CD4-positive, alpha-beta T cell treated with Interferon alpha-2 for 1 hour (primary cell): ENCODE measurements at places on chromosomes 6 and 20.

DNA sequence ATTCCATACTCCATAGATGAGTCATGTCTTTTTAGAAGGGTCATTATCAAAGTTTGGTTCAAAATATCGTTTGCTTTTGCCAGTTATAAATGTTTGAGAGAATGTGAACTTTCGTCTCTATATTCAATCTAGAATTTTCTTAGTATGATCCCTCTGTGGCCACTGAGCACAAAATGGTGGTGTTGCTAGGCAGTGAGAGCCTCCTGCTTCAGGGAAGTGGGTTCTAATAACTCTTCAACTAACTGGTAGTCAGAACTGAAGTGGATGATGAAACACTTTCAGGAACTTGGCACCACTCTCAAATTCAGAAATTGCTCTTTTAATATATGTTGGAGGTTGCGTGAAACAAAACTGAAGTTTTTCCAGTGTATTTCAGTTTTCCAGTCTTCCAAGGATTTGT is 125.0 kb upstream of the DOK5 start:
- DNase-seq: no peak

DNA sequence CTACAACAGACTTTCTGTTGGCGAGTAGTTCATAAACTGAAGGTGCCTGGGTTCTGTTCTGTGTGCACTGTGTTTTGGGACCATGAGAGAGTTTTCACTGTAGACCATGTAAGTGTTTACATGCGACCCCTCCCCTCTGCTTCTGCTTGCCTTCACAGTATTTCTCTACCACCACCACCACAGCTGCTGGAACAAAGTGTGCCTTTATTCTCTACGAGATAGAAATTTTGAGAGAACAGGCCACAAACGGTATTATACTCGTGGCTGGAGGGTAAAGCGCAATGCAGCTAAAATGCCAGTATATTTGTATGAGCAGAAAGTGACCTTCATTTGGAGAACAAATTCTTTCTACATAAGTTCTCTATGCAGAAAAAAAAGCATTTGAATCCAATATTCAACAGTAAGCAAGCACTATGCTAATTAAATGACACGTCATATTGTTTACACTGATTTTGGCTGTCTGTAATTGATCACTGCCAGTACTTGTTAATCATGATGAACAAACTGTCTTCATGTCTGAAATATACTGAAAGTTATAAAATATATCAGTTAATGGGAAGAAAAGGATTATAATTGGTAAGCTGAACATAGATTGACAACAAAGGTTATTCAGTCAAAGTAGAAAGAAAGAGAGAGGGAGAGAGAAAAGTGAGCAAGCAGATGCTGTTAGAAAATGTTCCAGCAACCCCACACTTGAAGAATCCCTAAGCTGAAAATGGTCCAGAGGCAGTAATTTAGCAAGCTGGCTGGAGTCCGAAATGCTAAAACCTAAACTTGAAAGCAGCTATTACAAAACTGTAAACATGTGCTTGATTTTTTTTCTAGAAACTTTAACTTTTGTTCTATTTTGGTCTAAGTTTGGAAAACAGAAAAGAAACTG is 8.8 kb downstream of the CLDN20 start:
- no peak for DNase-seq

DNA sequence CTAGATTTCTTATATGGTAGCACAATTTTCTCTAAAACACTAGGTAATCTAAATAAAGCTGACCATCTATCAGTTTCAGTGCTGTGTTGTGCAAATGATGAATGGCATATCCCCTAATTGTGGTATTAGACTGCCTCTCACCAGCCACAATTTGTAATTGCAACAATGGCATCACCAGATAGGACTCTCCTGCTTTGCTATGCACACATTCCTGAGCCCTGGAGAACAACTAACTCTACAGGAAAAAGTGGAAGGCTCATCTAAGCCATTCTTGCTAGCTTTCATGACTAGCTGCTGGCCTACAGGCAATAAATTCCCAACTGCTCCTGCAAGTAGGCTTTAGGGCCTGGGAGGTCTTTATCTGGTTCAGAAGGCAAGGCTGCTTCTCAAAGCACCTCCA is 974.1 kb downstream of the EYS start:
- DNase-seq: no peak

DNA sequence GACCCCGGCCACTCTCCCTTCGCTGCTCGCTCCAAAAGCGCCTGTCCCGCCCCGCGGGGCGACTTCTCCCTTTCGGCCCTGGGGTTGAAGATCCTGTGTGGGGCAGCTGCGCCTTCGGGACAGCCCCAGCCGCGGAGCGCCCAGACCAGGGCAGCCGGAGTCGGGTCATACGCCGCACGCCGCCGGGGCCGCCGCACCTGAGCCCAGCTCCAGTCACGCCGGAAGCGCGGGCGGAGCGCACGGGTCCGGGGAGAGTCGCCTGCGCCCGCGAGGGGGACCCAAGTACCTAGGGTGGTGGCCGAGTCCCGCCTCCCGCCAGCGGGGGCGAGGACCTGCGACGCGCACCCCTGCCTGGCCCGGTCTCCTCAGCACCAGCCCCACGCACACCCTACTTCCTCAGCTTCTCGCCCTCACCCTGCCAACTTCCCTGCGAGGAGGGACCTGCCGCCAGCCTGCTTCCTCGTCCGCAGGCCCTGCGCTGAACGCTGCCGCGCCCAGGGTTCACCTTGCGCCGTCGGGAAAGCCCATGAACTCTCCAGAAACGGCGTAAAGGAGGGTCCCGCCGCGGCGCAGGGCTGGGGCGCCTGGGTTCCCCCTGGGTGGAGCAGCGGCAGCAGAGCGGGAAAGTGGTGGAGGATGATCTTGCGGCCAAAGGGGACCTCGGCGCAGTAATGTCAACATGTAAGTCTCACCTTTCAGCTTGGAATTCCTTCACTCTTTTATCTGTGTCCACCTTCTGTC is at the start of gene ADGRG6:
Gene ADGRG6, plus strand, starts transcription at position 357 of the 741 bp plus-strand sequence. Its CDS starts 323 bp downstream, at position 680.
- peak; percentile 30 for DNase-seq

GRCh38 chr20:64244870-64245603 is 10.5 kb upstream of the PCMTD2 start:
- DNase-seq: no peak

- no peak for DNase-seq
Observed at GRCh38 chr20:5005326-5005725, 4.0 kb upstream of the SLC23A2 start.

- DNase-seq: no peak
Observed at GRCh38 chr6:136740050-136740974, 52.0 kb downstream of the MAP3K5 start.

DNA sequence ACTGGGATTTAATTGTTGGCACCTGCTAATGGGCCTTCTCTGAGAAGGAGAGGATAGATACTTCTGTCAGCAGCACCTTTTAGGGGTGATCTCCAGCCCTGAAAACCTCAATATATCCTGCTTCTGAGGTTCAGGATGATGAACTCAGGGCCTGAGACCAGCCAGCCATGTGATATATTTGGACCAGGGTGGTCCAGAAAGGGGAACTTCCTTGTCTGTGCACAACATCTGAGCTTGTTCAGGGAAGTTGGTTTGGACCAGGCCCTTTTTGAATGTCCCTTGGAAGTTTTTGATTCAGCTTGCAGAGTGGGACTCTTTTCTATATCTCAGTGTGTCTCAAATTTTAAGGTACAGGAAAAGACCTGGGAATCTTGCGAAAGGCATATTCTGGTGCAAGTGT is 85.8 kb downstream of the GFRA4 start:
- no peak for DNase-seq

GRCh38 chr6:139981768-139982181 is 607.3 kb upstream of the CITED2 start:
- no peak for DNase-seq

GRCh38 chr6:170360476-170360875 is 53.9 kb downstream of the FAM120B start:
- DNase-seq: no peak

DNA sequence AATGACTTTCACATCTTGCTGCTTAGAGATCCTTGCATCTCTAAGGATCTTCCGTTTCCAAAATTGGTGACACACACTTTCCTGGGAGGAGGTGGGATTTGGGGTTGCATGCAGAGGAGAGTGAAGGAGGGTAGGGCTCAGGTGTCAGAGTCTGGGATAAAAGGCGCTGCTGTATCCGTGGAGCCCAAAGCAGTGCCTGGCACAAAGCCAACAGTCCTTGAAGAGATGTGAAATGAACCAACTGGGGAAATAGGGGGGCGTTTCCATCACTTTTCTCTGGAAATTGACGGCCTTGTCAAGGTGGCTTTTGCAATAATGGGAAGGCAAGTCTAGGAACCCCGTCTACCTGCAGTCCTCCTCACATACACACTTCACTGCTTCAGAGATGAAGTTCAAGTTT is 59.5 kb upstream of the NELFCD start:
- DNase-seq: no peak

DNA sequence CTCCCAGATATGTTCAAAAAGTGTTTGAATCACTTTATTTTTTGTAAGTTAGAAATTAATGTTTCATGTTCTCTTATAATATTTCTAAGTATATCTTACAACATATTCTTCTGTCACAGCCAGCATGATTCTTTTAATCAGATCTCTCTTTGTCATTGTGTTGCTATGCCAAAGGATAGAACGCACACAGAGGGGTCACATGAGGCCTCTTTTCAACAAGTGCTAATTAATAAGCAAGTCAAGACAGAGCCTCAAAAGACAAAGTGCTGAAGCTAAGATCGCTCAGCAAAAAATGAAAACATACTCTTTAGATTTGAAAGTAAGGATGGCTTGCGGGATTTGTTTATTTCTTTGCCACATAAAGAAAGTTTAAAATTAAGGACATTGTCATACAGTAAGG is 508.8 kb upstream of the PTCHD4 start:
- no peak for DNase-seq

GRCh38 chr20:17525650-17526049 is 5.5 kb downstream of the BFSP1 start:
- no peak for DNase-seq

DNA sequence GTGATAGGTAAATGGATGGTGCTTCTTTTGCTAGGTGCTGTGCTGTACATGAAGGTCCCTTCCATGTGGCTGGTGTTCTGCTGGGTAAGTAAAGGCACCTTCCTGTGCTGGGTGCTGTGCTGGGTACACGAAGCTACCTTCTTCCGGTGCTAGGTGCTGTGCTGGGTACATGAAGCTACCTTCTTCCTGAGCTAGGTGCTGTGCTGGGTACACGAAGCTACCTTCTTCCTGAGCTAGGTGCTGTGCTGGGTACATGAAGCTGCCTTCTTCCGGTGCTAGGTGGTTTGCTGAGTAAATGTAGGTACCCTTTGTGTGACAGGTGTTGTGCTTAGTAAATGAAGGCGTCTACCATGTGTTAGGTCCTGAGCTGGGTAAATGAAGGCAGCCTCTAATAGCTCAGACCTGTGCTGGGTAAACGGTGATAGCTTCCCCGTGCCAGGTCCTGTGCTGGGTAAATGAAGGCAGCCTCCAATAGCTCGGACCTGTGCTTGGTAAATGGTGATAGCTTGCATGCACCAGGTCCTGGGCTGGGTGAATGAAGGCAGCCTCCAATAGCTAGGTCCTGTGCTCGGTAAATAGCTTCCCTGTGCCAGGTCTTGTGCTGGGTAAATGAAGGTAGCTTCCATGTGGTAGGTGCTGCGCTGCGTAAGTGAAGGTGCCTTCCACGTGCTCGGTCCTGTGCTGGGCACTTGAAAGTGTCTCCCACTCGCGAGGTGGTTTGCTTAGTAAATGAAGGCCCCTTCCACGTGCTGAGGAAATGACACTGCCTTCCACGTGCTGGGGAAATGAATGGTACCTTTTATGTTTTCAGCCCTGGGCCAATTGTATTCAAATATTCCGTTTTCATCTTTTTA is 115.5 kb downstream of the ERMARD start:
- no peak for DNase-seq

GRCh38 chr6:142897659-142898058 is 47.3 kb downstream of the HIVEP2 start:
- DNase-seq: no peak

DNA sequence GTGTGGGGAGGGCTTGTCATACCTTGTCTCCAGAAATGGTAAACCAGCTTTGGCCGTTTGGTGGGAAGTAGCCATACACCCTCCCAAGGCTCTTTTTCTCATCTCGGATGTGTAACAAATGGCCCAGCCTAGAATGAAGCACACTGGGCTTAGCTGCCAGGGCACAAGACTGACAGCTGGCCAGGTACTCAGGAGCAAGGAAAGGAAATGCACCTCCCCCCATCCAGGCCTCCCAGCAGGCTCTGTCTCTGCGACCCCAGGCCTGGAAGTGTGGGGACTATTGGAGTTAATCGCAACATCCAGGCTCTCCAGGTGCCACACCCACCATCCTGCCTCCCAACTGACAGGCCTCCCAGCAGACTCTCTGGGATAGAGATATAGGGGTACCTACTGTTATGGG is 43.0 kb downstream of the MRS2 start:
- DNase-seq: no peak

DNA sequence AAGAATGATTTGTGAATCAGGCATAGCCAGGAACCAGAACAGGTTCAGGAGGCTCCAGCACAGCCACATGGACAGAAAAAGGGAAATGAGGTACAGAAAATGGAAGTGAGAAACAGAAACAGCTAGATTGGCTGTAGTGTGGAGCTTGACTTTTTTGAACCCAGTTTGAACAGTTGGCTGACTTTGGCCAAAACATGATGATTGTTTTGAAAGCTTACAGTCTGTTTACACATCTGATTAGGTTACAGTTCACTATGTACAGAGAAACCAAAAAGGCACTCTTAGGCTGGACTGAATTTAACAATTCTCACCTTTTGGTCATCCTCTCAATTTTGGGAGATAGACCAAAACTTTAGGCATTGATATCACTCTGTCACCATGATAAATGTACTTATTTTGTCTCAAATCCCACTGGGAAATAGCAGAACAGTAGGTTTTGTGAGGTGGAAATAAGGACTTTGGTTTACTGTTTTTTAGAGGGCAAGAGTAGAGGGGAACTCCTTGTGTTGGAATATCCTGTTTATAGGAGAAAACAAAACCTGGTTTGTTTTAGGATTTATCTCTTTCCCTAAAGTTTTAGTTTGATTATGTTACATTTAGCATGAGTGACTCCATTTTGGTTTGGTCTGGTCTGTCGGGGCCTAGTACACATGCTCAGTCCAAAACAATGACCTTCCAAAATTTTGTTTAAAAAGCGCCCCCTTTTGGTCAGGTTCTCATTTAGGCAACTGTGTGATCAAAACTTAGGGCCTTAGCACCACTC is 123.1 kb downstream of the OLIG3 start:
- no peak for DNase-seq

- no peak for DNase-seq
Observed at GRCh38 chr6:159456349-159456748, 236.7 kb downstream of the SOD2 start.

DNA sequence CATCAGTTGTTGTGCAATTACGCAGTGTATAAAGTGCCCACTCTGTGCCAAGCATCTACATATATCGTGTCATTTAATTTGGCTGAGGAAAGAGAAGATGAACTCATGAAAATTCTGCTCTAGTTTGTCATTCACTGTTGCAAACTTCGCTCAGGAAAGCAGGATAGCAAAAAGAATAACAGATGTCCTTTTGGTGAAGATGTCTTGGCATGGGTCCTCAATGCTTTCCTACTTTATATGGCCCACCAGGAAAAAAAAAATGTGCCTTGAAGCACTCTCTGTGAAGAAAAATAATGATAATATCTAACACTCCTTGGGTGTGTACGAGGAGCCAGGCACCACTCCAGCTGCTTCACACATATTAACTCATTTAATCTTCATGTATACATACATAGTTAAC is 5.6 kb upstream of the PHACTR1 start:
- no peak for DNase-seq

GRCh38 chr20:37845241-37845681 is 57.7 kb upstream of the VSTM2L start:
- DNase-seq: no peak

GRCh38 chr6:143542888-143543287 is 31.4 kb upstream of the FUCA2 start:
- no peak for DNase-seq

- DNase-seq: no peak
Observed at GRCh38 chr20:20333866-20334265, 34.0 kb upstream of the INSM1 start.
